ENCODE measurements at places on chromosomes 7 and 10.

- no peak for DNase-seq
Measured at GRCh38 chr10:57247271-57247670, 886.2 kb upstream of the ZWINT start.

GRCh38 chr7:94216944-94217461 is 177.7 kb upstream of the COL1A2 start:
- DNase-seq, result no peak

- DNase-seq, result no peak
Measured at GRCh38 chr10:132030898-132031463, 34.8 kb upstream of the JAKMIP3 start.

- DNase-seq, result no peak
Measured at GRCh38 chr10:125161707-125162119, 1.4 kb upstream of the CTBP2 start.
